ENCODE measurements at places on chromosomes 6 and 20.

GRCh38 chr6:169490246-169490641 is 211.6 kb downstream of the WDR27 start:
- DNase-seq: no peak

DNA sequence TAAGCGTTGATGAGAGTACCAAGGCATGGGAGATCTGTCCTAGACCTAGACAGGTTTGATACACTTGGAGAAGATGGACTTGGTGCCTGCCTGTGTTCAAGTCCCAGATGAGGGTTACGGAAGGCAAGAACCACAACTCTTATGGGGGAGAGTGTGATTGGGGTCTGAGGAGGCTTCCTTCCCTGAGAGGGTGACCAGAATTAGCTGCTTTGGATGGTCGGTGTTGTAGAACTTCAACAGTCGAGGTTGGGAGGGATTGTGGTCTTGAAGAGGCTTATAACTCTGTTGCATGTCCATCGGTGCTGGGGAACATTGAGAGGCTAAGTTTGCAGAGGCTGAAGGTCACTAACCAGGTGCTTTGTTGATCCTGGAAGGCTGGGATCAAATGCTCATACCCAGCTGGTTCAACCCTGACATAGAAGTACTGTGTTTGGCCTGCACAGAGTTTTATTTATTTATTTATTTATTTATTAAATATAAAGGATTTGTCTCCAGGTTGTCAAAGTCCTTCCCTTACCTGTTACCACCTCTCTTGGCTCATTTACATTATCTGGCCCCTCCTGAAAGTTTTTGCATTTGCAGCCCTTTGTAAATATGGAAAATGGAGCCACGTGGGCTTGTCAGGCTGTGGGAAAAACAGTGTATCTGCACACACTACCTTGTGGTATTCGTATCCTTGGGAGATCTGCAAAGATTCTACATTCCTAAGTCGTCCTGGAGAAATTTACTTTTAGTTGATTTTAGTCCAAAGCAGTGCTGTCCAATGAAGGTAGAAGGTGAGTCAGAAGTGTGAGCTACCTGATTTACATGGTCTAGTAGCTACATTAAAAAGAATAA is 15.8 kb upstream of the EFCAB8 start:
- DNase-seq: no peak

GRCh38 chr6:31121131-31121790 is 1.0 kb upstream of the CDSN start:
- no peak for DNase-seq

- peak; percentile 87 for DNase-seq
These were observed 1.1 kb upstream of the ID1 start for GRCh38 chr20:31603822-31604566.

- no peak for DNase-seq
These were observed 14.4 kb downstream of the TAB2 start for GRCh38 chr6:149331871-149332270.

GRCh38 chr6:41639809-41640371 is 1.6 kb downstream of the MDFI start:
- no peak for DNase-seq

- no peak for DNase-seq
These were observed 649 bp upstream of the LRRC73 start for GRCh38 chr6:43510827-43511163.

- no peak for DNase-seq
These were observed 333.5 kb upstream of the MAN1A1 start for GRCh38 chr6:119683031-119683430.

DNA sequence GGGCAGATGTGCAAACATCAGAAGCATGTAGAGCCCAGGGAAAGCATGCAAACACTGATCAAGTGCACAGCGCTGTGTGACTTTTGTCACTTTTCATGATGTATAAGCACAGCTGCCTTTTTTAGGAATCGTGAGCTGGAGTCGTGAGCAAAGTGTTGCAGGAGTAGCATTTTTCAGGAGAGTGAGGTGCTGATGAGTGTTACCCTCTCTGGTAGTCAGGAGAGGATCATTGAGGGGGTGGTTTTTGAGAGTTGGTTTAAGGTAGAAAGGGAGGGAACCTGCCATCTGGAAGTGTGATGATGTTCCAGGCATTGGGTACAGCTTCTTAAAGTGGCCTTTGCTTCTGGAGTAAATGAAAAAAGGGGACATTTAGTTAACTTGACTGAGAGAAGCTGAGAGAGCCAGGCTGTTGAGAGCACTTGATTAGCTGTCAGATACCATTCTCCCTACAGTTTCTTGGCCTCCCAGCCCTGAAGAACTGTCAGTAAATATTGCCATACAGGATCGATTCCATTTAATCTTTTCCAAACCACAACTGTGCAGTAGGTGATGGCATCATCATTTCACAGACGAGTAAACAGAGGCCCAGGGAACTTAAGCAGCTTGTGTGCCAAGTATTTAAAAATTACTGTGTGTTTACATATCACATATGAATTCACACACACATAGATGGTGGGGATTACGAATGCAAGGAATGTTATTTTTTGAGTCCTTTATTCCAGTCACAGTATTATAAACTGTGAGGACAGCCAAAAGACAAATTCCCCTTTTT is 28.9 kb downstream of the TPD52L1 start:
- no peak for DNase-seq

GRCh38 chr6:1348675-1349074 is 36.8 kb downstream of the FOXQ1 start:
- no peak for DNase-seq

DNA sequence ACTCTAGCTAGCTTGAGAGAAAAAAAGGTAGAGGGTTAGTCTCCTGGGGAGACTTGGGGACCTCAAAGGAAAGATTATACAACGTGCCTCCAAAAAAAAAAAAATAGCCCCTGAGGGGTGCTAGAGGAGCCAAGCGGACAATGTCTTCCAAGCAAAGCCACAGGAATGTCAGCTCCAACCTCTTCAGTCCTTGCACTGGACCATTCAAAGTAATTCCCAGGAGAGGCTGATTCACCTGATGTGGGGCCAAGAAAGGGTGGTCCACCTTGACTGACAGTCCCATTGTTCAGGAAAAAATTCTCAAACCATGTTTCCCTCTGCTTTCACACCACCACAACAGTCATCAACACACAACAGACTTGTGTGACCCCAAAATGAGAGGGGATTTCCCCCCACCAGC is 30.7 kb downstream of the ASIP start:
- peak; percentile 35 for DNase-seq

- no peak for DNase-seq
These were observed 306 bp downstream of the EBF4 start for GRCh38 chr20:2692886-2693285.

DNA sequence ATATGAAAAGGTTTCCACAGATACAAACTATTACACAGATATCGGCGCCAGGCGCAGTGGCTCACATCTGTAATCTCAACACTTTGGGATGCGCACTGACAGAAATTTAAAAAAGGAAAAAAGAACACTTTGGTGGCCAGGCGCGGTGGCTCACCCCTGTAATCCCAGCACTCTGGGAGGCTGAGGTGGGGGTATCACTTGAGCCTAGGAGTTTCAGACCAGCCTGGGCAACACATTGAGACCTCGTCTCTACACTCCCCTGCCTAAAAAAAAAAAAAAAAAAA is 41.6 kb downstream of the NUDT3 start:
- no peak for DNase-seq

Measured in HS-27A (cell line).